Activated CD8-positive, alpha-beta T cell treated with anti-CD3 and anti-CD28 coated beads for 36 hours (primary cell): ENCODE measurements at places on chromosomes 3 and 15. TPM values are rescaled to one million over a fixed set of nuclear protein-coding genes. Genes with fewer than 3 reads are reported as not detected.
A peak's percentile ranks its signal among the peaks of the same experiment; 100 is the strongest.

DNA sequence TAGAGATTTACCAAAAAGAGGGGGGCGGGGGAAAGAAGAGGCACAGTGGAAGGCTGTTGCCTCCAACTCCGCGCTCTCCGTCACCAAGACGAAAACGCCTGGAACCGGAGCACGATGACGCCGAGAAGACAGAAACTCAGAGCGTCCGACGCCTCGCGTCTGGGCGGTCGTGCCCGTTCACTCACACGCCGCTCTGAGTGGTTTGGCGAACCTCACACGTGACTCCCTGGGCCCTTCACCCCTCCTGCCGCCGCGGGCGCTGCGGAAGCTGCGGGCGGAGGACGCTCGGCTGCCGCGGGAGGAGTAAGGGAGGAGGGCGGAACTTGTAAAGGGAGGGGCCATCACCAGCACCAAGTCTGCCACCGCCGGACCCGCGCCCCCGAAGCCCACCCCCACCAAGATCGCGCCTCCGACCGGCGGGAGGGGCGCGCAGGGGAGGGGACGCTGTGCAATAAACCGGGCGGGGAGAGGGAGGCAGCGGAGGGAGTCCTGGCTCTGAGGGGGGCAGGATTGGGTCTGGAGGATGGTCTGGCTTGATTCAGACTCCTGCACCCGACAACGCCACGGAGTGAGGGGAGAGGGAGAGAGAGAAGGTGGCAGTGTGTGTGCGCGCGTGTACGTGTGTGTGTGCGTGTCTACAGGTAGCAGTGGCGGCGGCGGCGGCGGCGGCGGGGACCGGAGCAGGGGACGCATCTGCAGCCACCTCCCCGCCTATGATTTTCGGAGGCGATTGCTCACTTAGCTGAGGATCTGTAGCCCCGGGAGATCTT, 1.9 kb upstream of the NLGN1 start:
- DNase-seq, result peak; percentile 62

DNA sequence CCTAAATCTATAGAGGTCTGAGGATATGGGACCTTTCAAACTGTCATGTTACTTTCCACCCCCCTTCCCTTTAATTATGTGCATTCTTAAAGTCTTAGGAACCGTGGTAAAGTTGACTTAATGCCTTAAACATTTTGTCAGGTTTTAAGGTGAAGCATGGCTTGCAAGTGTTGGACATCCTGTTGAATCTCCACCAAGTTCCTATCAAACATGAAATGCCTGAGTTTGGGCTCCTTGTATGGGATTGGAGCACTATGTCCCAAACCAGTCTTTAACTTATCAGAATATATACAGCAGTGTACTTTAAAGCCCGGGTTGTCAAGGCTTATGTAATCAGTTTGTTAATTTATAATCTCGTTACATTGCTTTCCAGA, 1.1 kb downstream of the SNRK start:
- no peak for DNase-seq

FILIP1L gene
- total RNA-seq, result 0.13 TPM

EPHB1 gene
- not detected for total RNA-seq

GRCh38 chr15:65287520-65287855, 805 bp upstream of the PARP16 start:
- DNase-seq, result no peak

GRCh38 chr3:188465311-188465710, 311.4 kb downstream of the LPP start:
- no peak for DNase-seq

DNA sequence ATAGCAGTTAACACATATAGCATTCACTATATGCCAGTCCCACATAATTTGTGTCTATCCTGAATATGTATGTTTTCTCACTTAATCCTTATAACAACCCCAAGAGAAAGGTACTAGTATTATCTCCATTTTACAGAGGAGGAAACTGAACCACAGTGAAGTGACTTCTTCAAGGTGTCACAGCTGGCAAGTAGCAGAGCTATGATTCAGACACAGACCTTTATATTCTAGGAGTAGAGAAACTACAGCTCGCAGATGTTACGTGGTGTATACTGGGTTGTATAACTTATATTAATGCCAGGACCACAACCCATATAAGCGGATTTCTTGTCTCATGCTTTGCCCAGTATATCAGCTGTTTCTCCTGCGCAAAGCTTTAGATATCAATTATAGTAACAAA, 29.5 kb upstream of the ICE2 start:
- peak; percentile 18 for DNase-seq

SUMF1 gene
- total RNA-seq, result 6.4 TPM

GRCh38 chr3:73614419-73614818, 10.3 kb downstream of the PDZRN3 start:
- no peak for DNase-seq
